ENCODE measurements at places on chromosomes 2 and 18.

- DNase-seq, result no peak
Measured at GRCh38 chr2:173202570-173202969, 126.9 kb downstream of the MAP3K20 start.

- DNase-seq, result no peak
Measured at GRCh38 chr2:70684846-70685622, 83.0 kb downstream of the ADD2 start.

DNA sequence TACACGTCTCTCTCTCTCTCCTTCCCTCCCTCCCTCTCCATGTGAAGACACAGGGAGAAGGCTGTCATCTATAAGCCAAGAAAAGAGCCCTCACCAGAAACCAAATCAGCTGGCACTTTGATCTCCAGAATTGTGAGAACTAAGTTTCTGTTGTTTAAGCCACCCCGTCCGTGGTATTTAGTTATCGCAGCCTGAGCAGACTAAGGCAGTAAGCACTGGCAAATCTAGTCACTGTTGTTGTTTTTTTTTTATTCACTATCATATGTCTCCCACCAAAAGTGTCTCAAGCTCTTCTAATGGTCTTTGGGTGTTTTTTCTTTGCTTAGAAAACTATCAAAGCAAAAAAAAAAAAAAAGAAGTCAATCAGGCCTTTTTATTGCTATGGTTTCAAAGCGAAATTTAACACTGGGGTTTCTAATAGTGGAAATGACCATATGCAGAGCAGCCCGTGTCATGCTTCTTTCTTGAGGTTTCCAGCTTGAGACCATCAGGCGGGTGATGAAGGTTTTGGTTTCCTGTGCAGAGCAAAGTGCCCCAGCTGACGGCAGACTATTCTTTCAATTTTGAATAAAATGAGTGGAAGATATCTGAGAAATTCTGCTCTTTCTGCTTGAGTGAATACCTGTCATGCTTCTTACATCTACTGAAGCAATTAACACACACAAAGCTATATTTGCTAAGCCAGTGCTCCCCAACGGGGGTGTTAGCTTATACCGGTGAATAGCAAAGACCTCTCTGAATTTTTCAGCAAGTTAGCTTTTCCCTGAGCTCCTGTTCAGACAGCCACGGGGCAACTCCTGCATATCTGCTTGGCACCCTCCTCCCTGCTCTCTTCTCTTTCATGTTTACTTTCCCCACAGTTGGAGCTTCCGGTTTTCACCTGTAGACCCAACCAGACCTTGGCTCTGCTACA, 394.1 kb upstream of the ATP5MC3 start:
- peak; percentile 15 for DNase-seq

GRCh38 chr2:1976728-1977416, 232.6 kb upstream of the PXDN start:
- no peak for DNase-seq

DNA sequence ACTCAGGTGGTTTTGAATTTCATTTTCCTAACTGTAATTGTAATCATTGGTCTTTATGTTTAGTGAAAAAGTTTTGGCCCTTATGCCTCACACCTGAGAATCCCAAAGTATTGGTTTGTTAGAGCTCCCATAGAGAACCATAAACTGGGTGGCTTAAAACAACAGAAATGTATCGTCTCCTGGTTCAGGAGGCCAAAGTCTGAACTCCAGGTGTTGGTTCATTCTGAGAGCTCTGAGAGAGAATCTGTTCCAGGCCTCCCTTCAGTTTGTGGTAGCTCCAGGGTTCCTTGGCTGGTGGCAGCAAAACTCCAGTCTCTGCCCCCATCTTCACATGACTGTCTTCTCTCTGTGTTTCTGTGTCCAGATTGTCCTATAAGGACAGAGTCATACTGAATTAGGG, 11.0 kb downstream of the IL37 start:
- no peak for DNase-seq

- DNase-seq, result no peak
Measured at GRCh38 chr18:23399067-23399466, 54.0 kb upstream of the RIOK3 start.

DNA sequence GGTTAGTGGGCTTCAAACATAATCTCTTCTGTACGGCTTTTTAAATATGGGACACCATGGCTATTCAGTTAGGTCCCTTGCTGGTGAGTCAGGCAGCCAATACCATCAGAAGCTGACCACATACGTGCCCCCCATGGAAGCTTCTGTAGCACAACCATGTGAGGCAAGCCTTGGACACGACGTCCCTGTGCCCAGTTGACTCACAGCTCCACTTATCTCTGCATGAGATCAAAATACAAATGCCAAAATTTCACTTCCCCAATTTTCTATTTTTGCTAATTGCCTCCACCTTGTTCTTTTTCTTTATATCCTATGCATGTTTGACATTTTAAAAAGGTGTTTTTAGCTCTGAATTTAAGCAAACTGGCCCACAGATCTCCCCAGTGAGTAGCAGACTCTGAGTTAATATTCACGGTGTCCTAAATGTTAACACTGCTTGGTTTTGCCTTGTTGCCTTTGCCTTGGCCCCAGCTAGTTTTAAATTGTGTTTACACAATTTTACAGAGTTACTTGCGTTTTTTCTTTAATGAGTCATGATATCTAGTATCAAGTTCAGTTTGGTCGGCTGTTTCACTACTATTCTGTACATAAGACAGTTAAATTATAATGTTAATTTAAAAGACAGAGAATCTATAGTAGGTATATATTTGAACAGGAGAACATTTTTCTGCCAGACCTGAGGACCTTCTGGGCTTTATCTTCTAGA, 77.5 kb downstream of the CDCA7 start:
- no peak for DNase-seq

- DNase-seq, result no peak
Measured at GRCh38 chr2:198762441-198762840, 695.3 kb downstream of the SATB2 start.

DNA sequence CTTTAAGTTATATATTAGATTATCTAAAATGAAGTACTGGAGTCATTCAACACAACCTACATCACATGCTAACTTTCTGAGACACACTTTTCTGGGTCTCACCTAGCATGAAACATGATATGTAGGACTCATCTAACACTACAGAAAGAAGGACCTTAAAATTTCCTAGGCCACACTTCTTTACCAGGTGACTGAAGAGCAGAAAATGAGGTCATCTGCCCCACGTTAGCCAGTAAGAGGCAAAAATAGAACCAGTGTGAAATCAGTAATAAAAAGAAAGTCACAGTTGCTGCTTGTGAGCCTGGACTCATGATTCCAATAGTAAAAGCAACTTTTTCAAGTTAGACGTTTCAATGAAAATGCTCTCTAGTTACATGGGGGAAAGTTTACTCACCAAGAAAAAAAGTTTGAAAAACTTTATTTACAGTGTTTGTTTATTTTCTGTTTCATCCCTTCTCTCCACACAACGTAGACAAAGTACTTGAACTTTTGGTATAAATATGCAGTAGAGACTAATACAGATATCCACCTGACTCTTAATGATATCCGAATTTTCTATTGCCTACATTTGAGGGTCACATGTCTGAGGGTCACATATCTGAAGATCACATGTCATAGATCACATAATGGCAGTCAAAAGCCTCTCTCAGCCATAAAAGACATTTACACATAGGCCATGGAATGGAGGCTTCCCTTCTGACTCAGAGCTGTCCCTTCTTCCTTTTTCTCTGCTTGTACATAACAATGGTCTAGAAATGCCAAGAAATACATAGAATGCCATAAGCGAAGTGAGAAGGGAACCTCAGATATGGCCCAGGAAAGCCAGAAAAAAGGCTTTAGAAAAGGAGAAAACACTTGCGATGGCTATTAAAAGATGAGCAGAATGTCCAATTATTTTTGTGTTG, 362.9 kb downstream of the ZEB2 start:
- DNase-seq, result no peak

DNA sequence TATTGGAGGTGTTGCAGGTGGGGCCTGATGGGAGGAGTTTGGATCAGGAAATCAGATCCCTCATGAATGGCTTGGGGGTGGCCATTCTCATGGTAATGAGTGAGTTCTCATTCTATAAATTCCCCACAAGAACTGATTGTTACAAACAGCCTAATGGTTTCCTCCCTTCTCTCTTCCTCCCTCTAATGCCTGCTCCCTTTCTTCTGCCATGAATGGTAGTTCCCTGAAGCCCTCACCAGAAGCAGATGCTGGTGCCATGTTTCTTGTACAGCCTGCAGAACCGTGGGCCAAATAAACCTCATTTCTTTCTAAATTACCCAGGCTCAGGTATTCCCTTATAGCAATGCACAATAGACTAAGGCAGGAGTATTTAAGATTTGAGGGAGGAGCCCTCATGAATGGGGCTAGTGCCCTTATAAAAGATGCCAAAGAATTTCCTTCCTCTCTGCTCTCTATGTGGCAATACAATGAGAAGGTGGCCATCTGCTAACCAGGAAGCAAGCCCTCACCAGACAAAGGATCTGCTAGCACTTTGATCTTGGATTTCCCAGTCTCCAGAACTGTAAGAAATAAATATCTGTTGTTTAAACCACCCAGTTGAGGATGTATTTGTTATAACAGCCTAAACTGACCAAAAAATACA, 251.8 kb downstream of the ZEB2 start:
- DNase-seq, result no peak

DNA sequence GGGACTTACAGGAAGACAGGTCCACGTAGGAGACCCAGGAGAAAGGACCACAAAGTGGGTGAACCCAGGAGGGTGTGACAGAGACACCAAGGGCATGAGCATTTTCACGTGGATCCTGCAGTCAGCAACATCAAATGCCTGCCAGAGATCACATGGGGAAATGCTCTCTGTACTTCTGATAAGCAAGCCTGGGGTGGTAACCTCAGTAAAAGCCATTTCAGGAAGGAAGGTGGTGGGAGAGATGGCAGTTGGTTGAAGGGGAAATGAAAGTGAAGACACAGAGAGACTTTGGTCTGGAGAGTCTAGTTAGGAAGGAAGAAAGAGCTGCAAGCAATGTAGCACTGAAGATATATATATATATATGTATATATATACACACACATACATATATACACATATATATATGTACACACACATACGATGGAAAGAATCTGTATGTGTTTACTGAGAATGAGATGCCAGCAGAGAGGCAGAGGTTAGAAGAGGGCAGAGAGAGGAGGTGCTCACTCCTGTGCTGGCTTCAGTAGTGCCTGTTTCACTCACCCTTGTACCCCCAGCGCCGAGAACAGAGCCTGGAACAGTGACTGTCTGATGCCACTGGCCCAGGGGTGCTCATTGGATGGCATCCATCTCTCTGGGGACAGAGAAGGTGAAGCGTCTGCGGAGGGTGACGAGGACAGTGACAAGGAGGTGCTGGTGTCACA, 314.9 kb downstream of the AFF3 start:
- DNase-seq, result peak; percentile 29

DNA sequence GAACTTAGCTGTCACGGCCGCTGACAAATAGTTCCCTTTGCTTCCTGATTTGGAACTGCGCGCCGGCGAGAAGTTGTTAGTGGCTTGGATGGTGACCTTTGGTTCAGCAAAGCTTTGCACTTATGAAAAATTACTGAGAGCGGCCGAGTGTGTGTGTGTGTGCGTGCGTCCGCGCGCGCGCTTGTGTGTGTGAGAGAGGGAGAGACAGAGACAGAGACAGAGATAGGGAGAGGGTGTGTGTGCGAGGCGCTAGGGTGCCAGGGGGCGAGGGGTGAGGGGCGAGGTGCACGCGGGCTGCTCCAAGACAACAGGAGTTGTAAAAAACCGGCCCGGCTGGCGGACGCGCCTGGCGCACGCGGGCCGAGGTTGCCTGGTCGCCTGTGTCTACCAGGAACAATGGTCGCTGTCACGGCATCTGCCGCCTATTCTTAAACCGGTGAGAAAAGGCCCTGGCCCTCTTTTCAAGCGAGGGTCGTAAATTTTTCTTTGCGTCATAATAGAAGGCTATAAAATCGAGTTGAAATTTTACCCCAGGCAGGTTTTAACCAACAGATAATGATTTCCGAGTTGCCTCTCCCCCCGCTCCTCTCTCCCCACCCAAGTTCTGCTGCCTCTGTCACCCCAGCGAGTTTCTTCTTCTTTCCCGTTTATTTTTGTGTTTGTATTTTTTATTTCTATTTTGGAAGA, 535 bp downstream of the HOXD3 start:
- no peak for DNase-seq

GRCh38 chr2:218002845-218003180, at the start of gene TNS1:
TNS1 (minus strand) TSS chr2:218002995; CDS start chr2:218002872, 123 bp downstream.
- no peak for DNase-seq

DNA sequence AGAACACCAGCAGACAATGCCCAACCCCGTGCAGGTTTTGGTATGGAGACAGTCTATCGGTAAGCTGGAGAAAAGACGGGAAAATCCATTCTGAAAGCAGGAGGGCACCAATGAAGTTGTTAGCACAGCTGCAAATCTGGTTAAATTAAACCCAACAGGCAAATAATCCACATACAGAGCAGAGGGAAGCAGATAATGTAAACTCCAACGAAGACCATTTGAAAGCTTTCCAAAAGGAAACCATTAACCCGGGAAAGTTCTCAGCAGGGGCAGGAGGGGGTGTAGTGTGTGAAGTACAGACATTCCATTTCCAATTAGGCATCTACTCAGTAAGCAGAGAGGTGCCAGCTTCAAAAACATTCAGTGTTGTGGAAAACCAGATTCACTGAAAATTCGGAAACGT, 10.3 kb downstream of the EDAR start:
- no peak for DNase-seq

- no peak for DNase-seq
Measured at GRCh38 chr2:69779258-69780001, 37.5 kb downstream of the ANXA4 start.

GRCh38 chr18:5582076-5582475, 38.3 kb upstream of the EPB41L3 start:
- DNase-seq, result no peak

- no peak for DNase-seq
Measured at GRCh38 chr2:209685963-209686362, 85.7 kb upstream of the UNC80 start.

DNA sequence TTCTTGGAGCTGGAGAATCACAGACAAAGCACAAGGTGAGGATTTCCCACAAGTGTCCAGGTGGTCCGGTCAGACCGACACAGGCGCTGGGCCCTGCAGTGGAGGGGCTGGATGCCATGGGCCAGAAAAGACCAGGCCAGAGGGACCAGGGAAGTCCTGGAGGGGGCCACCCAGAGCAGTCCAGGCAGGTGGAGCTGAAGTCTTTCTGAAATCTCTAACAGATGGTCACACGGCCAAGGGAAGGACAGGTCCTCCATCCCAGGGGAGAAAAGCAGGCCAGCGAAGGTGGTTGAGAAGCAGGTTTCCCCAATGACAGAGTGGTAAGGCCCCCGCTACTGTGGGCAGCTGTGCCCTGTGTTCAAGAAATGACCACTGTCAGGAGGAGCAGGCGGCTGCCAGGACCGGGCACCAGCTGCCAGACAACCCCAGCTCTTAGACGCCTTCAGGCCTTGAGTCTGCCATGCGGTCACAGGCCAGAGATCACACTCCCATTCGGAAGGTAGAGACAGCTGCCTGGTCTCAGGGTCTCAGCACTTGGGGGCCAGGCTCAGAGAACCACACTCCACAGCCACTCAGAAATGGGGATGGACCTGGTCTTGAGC, 25.9 kb downstream of the HS1BP3 start:
- no peak for DNase-seq

DNA sequence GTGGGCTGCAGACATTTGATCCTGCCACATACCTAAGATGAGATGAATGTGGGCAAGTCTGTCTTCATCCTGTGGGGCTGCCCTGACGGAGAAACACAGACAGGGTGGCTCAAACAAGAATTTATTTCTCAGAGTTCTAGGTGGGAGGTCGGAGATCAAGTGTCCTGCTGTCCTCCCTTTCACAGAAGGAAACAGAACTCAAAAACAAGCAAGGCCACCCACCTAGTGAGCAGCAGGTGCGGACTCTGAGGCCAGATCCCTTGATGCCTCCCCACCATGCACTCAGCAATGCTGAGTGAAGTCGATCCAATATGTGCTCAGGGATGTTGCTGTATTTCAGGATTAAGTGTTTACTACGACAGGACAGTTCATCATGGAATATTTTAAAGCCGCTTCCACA, 63.0 kb upstream of the SNTG2 start:
- no peak for DNase-seq

- DNase-seq, result no peak
Measured at GRCh38 chr2:33022395-33022985, 75.7 kb downstream of the LTBP1 start.
